ENCODE measurements at places on chromosomes 2 and 18. TPM values are rescaled to one million over a fixed set of nuclear protein-coding genes. Genes with fewer than 3 reads are reported as not detected.

EPB41L3 gene
- 29.3 TPM for total RNA-seq

ALLC gene
- not detected for total RNA-seq

NYAP2 gene
- total RNA-seq, result not detected

EHD3 gene
- total RNA-seq, result 4.2 TPM

ZNF532 gene
- 46.1 TPM for total RNA-seq

SATB2 gene
- total RNA-seq, result 1.4 TPM

OTOS gene
- not detected for total RNA-seq

POTEI gene
- not detected for total RNA-seq

SERPINB7 gene
- total RNA-seq, result not detected
